ENCODE measurements at places on chromosomes 2 and 18.

GRCh38 chr18:52963481-52963880 lies 623.5 kb downstream of the DCC start:
- DNase-seq, result no peak

GRCh38 chr2:95376311-95377215 lies 25.9 kb upstream of the FAHD2A start:
- DNase-seq, result no peak

DNA sequence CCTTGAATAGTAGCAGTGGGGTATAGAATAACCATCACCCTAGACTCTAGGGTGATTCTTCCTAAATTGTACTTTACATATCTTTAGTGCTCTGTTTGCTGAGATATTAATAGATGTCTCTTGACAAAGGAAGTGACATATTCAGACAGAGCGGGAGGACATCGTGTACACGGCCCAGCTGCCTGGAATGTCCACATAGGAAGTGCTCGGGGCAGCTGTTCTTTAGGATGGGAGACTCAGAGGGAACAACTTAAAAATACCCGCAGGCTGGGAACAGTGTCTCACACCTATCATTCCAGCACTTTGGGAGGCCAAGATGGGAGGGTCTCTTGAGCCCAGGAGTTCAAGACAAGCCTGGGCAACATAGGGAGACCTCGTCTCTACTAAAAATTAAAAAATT lies 206.1 kb downstream of the FAM210A start:
- no peak for DNase-seq

- no peak for DNase-seq
These were observed 119.5 kb upstream of the MCFD2 start for GRCh38 chr2:47034973-47035609.

DNA sequence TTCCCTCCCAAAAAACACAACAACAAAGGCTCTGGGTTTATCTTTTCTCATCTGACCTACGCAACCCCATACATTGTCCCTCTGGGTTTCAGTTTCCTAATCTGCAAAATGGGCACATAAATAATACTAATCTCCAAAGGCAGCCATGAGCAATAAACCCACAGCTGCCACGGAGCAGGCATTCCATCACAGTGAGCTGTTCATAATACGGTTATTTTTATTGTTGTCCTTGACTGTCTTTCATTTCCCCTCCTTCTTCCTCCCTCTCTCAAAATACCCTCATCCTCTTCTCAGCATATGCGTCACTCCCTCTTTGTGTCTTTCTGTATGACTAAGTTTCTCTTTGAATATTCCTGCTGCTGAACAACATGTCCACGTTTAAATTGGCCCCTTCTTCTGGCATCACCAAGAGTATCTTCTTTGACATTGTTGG lies 129.8 kb upstream of the CAB39 start:
- DNase-seq, result no peak

DNA sequence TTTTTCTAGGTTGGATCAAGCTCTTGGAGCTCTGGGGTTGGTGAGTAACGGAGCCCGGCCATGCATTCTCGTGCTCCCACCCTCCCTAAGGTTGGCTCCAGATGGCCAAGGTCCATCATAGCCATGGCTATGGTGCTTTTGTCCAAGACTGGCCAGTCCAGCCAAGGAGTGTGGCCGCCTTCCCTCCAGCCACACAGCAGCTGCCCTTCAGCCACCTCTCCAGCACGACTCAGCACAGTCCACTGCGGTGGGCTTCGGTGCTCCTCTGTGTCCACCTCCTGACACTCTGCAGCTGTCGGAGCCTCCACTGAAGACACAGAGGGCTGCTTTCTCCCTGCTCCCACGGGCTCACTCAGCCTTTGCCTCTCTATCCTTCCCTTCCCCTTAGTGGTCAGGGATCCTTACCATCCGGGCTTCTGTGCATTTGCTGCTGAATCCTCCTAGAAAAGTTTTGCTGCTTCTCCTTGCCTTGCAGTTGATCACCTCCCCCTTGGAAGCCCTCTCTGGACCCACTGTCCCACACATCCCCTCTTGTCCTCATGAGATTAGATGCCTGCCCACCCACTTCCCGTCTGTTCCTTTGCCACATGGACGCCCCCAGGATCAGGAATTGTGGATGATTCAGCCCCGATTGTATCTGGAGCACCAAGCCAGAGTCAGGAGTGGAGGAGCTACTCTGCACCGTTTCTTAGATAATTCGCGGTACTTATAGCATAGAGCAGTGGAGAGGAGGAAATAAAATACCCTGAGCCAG lies 177.1 kb upstream of the COPS8 start:
- DNase-seq, result no peak

- no peak for DNase-seq
These were observed 3.2 kb downstream of the ID2 start for GRCh38 chr2:8684878-8685696.

- no peak for DNase-seq
These were observed 27.8 kb upstream of the MAT2A start for GRCh38 chr2:85511008-85511811.

- DNase-seq, result no peak
These were observed 58.0 kb upstream of the ARL5A start for GRCh38 chr2:151886241-151886640.

DNA sequence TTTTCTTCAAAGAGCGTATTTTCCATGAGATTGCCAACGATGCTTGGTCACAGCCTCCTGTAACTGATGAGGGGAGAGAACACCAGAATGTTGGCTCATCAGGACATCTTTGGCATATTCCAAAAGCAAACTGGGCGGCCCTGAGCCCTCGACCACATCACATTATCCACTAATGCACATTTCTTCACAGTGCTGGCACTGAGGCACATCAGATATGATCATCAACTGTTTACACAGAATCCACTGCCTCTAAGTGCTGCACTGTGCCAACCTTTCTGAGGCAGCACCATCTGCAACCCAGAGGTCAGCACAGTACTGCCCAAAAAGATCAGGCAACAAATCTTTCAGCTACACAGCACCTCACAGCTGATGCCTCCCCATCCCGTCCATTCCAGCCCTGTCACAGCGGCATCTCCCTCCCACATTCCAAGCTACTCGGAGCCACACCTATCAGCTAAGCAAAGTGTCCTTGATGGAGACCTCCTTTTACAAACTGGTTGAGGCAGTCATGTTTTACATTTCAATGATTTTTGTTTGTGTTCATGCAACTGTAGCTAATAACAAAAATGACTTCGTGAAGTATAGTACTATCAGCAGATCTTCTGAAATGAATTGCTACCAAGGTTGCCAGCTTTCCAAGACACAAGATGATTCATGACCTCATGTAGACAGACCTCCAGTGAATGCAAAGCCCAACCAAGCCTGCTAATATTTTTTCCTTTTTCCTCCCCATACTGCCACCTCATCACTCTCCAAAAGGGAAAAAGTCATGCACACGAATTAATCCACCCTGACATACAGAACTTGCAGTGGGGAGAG lies 32.3 kb downstream of the MYO5B start:
- no peak for DNase-seq

DNA sequence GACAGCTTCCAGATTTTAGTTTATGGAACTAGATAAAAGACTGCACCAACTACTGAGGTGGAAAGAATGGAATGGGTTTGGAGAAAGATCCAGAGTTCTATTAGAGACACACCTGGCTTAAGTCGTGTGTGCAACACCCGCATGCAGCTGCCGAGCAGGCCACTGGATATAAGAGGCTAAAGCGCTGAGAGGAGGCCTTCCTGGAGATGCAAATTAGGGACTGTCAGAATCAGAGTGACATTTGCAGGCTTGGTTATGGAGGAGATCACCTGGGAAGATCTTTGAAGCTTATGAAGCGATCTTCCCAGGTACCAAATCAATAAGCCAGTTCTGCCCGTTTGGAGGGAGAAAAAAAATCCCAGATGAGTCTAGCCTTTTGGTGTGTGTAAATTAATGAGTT lies 30.4 kb upstream of the KLHL29 start:
- no peak for DNase-seq

GRCh38 chr18:63444580-63444979 lies 22.3 kb upstream of the VPS4B start:
- DNase-seq, result no peak

GRCh38 chr2:28451793-28452533 lies 43.9 kb upstream of the PLB1 start:
- DNase-seq, result no peak

GRCh38 chr18:4251873-4252272 lies 203.2 kb downstream of the DLGAP1 start:
- no peak for DNase-seq

DNA sequence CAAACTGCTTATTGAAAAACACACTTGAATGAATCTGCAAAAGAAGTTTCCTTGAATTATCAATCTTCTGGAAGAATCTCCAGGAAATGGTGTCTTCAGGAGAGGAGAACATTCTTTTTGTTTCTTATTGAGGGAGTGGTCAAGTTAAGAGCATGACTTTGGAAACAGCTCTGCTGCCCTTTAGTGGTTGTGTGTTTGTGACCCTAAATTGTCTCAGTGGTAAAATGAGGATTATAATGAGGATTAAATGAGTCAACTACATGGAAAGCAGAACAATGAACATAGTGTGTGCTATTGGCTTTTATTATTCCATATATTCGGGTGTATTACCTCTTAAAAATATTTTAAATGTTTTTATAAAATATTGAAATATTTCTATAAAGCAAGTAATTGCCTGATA lies 44.8 kb upstream of the TANC1 start:
- DNase-seq, result no peak

DNA sequence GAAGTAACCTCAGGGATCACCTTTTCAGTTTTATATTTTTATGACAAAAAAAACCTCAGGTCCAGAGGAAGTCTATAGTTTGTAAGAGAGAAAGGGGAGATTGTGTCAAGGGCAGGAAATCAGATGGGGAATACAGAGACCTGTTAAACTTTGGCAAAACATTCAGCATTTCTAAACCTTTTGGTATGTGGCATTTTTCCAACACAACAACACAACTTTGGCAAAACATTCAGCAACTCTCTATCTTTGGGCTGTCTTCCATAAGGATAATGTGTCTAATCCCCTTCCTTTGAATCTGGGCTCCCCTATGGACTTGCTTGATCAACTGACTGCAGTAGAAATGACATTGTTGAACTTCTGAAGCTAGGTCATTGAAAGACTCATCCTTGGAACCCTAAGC lies 220.6 kb upstream of the CCDC68 start:
- no peak for DNase-seq

DNA sequence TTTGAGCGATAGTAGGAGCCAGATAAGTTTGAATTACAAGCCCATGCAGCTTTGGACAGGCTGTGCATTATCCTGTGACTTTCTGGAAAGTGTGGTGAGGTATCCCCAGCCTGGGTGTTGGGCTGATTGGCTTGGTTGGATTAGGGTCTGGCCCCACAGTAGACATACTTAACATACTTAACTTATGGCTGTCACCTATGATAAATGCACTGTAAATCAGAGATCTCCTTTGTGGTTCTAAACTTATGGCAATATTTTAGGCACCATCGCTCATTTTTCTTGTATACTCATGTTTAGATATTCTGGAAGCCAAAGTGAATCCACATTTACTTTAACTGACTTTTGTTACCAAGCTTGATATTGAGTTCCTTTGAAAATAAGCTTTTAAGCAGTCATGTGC lies 54.8 kb downstream of the SPTBN1 start:
- no peak for DNase-seq

DNA sequence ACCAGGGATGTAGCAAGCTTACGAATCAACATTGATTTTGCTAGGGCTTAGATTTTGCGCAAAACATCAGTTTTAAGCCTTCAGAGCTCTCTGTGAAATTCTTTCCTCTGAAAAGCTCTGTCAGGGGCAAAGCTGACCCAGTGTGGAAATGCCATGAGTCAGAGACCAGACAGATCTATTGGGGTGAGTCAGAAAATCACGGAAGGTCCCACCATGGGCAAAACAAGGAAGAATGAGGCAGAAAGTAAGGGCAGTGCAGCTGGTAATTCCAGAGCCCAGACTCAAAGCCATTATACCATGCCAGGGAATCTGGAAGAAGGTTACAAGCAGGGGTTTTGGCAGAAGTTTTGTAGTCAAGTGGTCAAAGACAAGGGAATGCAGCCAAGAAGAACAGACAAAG lies 256.6 kb upstream of the CTAGE1 start:
- DNase-seq, result no peak

DNA sequence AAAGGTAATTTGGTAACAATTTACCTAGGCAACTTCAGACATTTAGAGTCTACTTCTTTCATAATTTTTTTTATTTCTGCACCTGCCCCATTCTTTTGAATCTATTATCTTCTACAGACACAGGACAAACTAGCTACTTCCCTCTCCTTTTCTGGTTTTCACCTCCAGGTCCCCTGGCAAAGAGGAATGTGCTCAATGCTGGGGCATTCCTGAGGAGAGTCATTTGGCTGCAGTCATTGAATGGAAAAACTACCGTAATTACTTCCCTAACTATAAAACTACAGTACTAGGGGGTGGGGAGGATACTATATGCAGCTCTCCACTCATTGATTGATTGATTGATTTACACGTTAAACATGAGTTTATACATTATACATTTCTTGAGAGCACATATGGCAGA lies 11.2 kb upstream of the ARHGAP28 start:
- no peak for DNase-seq

DNA sequence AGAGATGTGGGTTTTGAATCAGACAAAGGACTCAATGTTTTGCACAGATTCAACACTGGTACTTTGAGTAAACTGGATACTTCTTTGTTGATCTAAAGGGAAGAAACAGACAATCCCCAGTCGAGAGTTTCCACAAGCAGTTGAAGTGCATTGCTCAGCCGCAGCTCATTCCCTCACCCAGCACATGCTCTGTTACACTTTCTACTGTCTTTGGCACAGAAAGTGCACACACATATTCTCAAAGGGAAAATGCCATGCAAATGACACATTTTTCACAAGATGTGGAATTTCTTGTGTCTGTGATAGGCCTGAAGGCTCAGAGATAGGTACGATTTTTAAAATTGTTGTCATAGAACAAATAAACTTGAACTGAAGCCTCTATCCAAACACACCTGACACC lies 258.9 kb upstream of the TRIB2 start:
- DNase-seq, result no peak

GRCh38 chr2:42138163-42139015 lies 30.8 kb upstream of the EML4 start:
- DNase-seq, result no peak

- DNase-seq, result no peak
These were observed 47.7 kb downstream of the COLEC12 start for GRCh38 chr18:452816-453215.

DNA sequence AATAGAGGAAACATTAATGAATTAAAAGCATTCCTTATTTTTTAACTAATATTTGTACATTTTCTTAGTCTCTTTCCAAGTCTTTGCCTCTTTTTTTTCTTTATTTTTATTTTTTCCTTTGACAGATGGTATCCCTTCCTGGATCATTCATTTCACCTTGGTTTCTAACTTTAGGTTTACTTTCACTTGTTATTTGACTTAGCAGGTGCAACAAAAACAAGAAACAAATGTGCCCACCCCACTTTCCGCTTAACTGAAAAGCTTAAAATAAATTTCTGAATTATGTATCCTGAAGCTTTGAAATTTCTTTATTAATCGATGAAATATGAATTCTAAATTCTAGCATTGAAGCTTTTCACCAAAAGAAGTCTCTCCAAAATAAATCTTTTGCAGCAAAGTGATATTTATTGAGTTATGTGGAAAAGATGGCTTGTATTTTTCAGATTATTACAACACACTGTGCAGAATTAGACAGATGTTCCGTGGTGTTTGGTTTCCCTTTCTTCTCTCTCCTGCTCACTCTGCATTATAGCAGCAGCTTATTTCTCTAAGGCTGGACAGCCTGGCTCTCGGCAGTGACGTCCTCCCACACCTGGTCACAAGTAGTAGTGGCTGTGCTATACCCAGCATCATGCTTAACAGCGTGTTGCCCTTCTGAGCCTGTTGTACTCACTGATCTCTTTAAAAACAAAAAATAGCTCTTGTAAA lies 99.1 kb upstream of the ZNF397 start:
- no peak for DNase-seq

GRCh38 chr2:109350526-109350925 lies 221.5 kb downstream of the SH3RF3 start:
- DNase-seq, result no peak
